ENCODE measurements at places on chromosomes 11 and 22.

GRCh38 chr11:11980841-11981308 lies 27.6 kb downstream of the DKK3 start:
- DNase-seq: peak; percentile 54

- no peak for DNase-seq
Observed at GRCh38 chr11:1843098-1843473, 4.3 kb downstream of the TNNI2 start.

- peak; percentile 3 for DNase-seq
Observed at GRCh38 chr11:71086687-71087258, 165.6 kb downstream of the SHANK2 start.

- peak; percentile 15 for DNase-seq
Observed at GRCh38 chr11:43419460-43419859, 60.7 kb downstream of the TTC17 start.

GRCh38 chr11:66595245-66595904 lies 2.4 kb downstream of the CCS start:
- DNase-seq: no peak

All from fibroblast of skin of abdomen (primary cell).